Stimulated activated CD4-positive, alpha-beta T cell treated with anti-CD3 and anti-CD28 coated beads, Interleukin-15, amount 100 ng/mL, for 1 hour (primary cell): ENCODE measurements at places on chromosomes 3 and 15.

- DNase-seq, result peak; percentile 42
Measured at GRCh38 chr15:77002954-77003912, 8.3 kb downstream of the PSTPIP1 start.

DNA sequence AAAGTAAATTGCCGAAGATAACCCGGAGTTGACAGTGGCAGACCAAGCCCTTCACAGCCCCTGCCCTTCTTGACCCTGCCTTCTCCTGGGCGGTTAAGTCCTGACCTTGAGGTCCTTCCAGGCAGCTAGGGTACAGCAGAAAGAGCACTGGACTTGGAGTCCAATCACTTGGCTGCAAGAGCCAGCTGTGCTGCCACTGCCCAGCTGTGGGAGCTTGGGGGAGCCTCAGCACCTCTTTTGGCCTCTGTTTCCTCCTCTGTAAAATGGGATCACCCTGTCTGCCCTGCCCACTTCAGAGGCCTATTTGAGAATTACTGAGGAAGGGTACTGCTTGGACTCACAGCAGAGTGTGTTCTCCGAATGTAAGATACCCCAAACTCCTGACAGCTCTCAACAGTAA is 66.2 kb upstream of the SMAD6 start:
- DNase-seq, result no peak

GRCh38 chr3:48013288-48013980 is 2.8 kb downstream of the MAP4 start:
- DNase-seq, result no peak

DNA sequence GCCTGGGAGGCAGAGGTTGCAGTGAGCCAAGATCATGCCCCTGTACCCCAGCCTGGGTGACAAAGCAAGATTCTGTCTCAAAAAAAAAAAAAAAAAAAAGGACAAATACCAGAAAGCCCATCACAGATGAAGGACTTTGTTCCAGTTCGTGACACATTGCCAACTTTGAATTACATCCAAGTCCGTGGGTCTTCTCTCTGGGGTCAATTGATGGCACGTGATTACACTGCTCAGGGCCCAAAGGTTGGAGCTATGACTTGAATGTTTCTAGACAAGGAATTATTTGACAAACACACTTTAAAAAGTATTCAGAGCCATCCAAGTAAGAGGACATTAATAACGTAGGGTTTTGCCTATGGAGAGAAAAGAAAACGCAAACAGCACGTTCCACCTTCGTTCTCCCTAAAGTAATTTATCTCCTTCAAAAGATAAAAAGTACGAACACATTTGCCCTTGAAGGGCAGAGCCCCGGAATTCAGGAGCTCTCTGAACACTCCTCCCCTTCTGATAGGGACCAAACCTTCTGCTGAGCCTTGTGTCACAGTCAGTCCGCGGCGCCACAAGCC is 31.3 kb upstream of the ST3GAL6 start:
- DNase-seq, result no peak

- DNase-seq, result peak; percentile 66
Measured at GRCh38 chr15:57559875-57560274, 31.8 kb upstream of the MYZAP start.

GRCh38 chr15:79007066-79007465 is 62.2 kb upstream of the CTSH start:
- no peak for DNase-seq

DNA sequence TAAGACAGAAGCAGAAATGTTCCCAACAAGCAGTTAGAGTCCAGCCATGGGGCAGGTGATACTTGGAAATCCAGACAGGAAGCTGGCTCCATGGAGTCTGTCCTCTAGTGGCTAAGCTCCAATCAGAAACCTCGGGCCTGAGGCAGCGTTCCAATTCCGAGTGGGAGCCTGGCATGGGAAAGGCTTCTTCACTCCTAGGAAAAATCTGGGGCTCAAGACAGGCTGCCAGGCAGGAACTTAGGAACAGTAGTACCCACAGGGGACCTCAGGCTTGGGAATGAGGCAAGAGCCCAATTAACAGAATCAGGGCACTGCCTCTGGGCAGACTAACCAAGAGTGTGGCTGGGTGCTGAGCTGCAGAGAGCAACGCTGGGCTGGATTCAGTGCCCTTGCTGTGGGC is 6.2 kb upstream of the ATP13A4 start:
- DNase-seq, result no peak

DNA sequence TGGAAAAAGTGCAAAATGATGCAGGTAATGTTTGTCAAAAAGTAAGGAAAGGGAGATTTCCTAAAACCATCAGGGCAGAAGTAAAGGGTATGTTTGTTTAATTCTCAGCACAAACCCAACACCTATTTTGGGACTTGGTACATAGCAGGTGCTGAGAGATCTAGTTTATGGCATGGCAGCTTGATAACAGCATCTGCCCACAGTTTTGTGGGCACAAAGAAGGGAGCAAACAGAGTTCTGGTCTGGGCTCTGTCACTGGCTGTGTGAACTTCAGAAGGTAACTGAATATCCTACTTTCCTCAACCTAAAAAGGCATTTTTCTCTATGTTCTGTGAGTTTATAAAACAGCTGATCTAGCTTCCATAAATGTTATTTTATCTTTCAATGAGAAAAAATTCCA is 141.6 kb downstream of the PLCH1 start:
- DNase-seq, result no peak

GRCh38 chr3:45224824-45225464 is 1.1 kb downstream of the TMEM158 start:
- no peak for DNase-seq

DNA sequence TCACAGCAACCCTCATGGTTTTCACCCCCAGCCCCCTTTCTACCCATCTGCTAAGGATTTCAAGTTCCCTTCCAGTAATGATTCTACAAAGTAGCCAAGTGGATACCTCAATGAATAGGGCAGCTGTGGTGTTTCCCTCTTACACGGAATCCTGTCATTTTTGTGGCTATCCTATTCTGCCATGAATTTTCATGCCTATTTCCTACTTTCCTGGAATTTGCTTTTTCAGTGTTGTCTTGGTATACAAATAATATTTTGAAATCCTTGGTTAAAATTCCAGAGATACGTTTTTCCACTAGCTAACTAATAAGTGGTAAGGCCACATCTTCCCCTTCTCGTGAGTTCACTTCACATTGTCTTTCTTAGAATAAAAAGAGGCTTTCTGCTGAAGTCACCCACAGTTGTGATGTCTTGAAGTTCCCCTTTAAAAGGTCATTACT is 7.5 kb downstream of the ADPRH start:
- DNase-seq, result no peak

GRCh38 chr3:129052675-129053074 is 7.9 kb upstream of the GP9 start:
- no peak for DNase-seq
